H1 (cell line): ENCODE measurements at places on chromosomes 13 and 19.

- no peak overlapping the region for H3K27ac ChIP-seq
- H3K4me1 ChIP-seq = peaks cover 4% of the 10 kb centered on the region; the same call in 1 of the 2 replicates
- no peaks in the 10 kb centered on the region for H3K36me3 ChIP-seq
- DNase-seq = no peak
- no peaks in the 10 kb centered on the region for H3K27me3 ChIP-seq
Observed at GRCh38 chr13:78997902-78998629, 339.1 kb upstream of the OBI1 start.

GRCh38 chr13:99351772-99352171 lies 44.6 kb upstream of the GPR183 start:
- H3K4me3 ChIP-seq = no peak overlapping the region
- no peaks in the 10 kb centered on the region for H3K4me1 ChIP-seq
- H3K27me3 ChIP-seq = no peaks in the 10 kb centered on the region

DNA sequence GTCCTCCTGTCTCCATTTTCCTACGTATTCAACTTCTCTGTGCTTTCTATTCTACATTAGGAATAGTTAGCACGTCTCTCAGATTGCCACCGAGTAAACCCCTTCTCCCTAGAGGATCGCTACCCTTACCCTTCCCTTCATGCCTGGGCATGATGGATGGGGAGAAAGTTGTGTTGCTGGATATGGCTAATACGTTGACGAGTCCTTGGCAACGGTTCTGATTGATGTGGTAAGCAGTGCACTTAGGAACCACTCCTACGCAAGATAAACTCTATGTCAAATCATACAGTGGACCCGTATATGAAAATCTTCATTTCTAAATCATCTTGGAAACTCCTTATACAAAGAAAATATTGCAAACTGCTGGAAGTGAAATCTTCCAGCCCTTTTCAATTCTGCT lies 224.5 kb downstream of the EFNB2 start:
- no peak overlapping the region for H3K4me3 ChIP-seq
- H3K4me1 ChIP-seq = no peaks in the 10 kb centered on the region
- no peak for DNase-seq
- H3K27me3 ChIP-seq = no peaks in the 10 kb centered on the region
- H3K27ac ChIP-seq = no peak overlapping the region

DNA sequence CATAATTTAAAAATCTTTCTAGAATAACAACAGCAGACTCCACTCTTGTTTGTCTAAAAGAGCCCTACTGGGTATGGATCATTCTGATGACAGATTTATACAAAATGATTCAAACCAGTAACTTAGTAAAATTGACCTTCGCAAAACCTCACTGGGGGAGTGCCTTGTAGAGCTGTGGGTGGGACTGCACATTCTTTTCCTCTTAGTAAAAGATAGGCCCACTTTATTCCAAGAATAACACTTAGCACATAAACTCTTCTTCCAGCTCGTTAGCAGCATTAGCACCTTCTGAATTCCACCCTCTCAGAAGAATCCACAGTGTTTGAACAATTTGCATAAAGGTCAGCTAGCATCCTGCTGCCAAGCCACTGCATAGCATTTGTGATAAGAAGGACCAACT lies 106.8 kb downstream of the STOML3 start:
- H3K4me1 ChIP-seq = no peaks in the 10 kb centered on the region
- H3K36me3 ChIP-seq = peaks cover 5% of the 10 kb centered on the region
- DNase-seq = no peak
- no peaks in the 10 kb centered on the region for H3K27me3 ChIP-seq
- no peak overlapping the region for H3K27ac ChIP-seq

DNA sequence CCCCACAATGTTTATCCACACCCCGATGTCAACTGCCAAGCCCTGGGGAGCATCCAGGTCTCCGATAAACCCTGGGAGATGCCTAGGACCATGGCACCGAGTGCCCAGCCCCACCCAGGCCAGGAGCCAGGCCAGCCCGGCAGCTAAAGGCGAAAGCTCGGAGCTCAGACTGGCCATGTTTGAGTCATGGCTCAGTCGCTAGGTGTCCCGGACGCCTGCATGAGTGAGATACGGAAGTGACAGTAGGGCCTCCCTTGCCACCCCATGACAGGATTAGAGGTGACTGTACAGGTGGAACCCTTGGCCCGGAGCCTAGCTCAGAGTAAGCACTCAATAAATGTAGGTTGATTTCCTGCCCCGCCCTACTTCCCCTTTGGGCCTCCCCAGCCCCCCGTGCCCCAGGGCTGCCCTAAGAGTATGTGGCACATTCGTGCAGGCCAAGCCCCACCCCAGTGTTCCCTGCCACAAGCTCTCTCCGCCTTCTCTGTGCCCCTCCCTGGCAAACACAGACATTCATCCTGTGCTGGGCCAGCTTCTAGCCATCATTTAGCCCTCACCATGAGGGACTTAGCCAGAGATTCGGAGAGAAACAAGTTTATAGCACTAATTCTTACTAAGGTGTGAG lies 5.8 kb upstream of the TPM4 start:
- H3K4me3 ChIP-seq = no peak overlapping the region
- H3K4me1 ChIP-seq = peaks cover 3% of the 10 kb centered on the region; the same call in 1 of the 2 replicates
- H3K27ac ChIP-seq = no peak overlapping the region
- no peak for DNase-seq

DNA sequence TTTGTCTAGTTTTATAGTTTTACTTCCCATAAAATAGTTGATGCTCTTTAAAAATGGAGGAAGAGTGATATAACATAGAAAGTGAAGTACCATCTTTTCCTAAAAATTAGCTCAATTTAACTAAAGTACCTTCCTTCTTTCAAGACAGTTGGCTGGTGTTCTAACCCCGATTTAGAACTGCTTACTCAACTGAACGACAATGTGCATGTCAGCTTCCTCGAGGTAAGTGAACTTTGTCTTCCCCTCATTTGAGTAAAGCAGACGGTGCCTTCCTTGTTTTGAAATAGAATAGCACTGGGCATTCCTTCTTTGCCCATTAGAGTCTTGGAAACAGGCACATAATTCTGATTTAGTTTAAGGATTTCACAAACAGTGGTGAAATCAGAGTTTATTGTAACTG lies 1519.2 kb downstream of the EFNB2 start:
- H3K4me3 ChIP-seq = no peak overlapping the region
- no peaks in the 10 kb centered on the region for H3K4me1 ChIP-seq
- no peak for DNase-seq

DNA sequence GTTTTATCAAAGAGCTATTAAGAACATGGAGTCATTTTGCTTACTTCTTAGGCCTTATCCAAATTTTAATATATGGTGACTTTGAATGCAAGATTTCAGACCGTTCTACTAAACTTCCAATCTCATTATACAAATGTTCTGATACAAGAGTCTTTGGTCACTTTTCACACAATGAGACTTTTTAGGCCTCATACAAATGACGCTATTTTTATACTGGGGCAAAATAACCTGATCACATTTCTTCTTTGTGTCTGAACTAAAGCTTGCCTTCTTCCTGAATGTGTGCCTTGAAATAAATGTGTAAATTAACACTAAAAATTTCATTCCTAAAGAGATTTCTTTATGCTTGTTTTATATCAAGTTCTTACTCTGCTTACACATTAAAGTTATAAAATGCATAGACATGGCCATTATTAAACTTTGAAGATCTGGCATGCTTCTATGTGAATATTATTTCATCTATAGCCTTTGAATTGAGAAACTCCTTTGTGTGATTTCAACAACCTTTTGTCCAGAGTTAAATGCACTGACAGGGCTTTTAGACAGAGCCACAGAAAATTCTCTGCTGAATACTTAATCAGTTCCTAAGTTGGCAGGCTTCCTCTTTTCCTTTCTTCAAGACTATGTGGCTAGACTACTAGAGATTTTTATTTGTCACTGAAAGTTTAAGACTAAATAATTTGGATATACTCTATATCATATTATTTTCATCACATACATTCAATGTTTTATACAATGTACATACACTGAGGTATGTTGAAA lies 86.1 kb downstream of the EDNRB start:
- no peak overlapping the region for H3K27ac ChIP-seq
- no peak overlapping the region for H3K4me3 ChIP-seq
- H3K27me3 ChIP-seq = no peaks in the 10 kb centered on the region
- DNase-seq = no peak
- no peaks in the 10 kb centered on the region for H3K36me3 ChIP-seq

- DNase-seq = no peak
- peaks cover 2% of the 10 kb centered on the region; the same call in 1 of the 2 replicates for H3K36me3 ChIP-seq
- no peaks in the 10 kb centered on the region for H3K4me1 ChIP-seq
- no peak overlapping the region for H3K4me3 ChIP-seq
- no peaks in the 10 kb centered on the region for H3K27me3 ChIP-seq
Observed at GRCh38 chr19:18014197-18014596, 6.2 kb downstream of the ARRDC2 start.

- no peaks in the 10 kb centered on the region for H3K36me3 ChIP-seq
- peak overlapping the region; percentile 75 for H3K4me3 ChIP-seq
- peak overlapping the region; percentile 97 for H3K27ac ChIP-seq
- no peaks in the 10 kb centered on the region for H3K27me3 ChIP-seq
- H3K4me1 ChIP-seq = peaks cover 6% of the 10 kb centered on the region
Observed at GRCh38 chr19:39401549-39402345, 4.9 kb upstream of the ZFP36 start.

DNA sequence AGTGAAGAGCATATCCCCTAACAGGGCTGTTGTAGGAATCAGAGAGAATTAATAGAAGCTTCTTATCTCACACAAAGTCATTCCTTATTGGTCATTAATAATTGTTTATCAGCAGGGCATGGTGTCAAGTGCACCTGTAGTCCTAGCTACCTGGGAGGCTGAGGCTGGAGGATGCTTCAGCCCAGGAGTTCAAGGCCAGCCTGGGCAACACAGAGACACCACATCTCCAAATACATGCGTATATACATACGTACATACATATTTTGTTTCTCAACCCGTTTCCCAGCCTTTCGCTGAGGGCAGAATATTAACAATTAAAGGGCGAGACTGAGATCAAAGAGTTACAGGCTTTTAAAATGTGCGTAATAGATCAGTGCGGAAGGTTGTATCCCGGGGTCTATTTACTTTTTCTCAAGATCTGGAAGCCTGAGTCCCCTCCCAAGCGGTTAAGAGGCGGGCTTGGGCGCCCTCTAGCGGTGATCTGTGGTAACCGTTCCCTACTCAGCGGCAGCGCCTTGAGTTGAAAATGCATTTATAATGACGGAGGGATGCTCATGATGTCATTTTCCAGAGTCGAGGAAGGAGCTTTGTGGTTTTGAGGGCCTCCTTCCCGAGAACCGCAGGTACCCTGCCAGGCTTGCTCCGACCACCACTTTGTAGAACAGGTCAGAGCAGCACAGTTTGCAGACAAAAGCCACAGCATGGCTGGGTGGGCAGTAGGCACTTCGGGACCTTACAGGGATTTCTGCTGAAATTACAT lies 169.6 kb upstream of the GPR12 start:
- DNase-seq = peak; percentile 96
- peak overlapping the region; percentile 51 for H3K4me3 ChIP-seq
- H3K36me3 ChIP-seq = no peaks in the 10 kb centered on the region
- no peaks in the 10 kb centered on the region for H3K4me1 ChIP-seq
- no peak overlapping the region for H3K27ac ChIP-seq

GRCh38 chr19:19338082-19338481 lies 17.5 kb downstream of the MAU2 start:
- no peak for DNase-seq
- H3K36me3 ChIP-seq = peaks cover 13% of the 10 kb centered on the region
- H3K27ac ChIP-seq = no peak overlapping the region
- H3K4me1 ChIP-seq = no peaks in the 10 kb centered on the region

- no peak overlapping the region for H3K27ac ChIP-seq
- H3K4me3 ChIP-seq = no peak overlapping the region
- no peak for DNase-seq
- H3K4me1 ChIP-seq = no peaks in the 10 kb centered on the region
- no peaks in the 10 kb centered on the region for H3K36me3 ChIP-seq
Observed at GRCh38 chr13:89204435-89204834, 1533.3 kb downstream of the SLITRK5 start.

DNA sequence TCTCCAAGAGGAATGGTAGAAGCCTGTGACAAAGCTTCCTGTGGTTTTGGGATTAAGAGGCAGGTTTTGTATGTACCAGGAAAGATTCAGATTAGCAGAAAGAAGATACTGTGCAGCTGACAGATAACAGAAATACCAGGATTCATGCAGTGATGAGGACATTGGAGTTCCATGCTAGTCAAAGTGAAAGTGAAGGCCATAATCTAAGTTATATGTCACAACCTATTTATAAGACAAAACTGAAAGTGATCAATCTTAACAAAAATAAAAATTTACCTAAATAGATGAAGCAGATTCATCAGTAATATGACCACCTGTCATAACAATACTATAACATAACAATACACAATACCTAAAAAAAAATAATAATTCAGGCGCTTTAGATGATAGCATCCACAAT lies 1305.2 kb upstream of the PCDH9 start:
- no peaks in the 10 kb centered on the region for H3K27me3 ChIP-seq
- H3K4me3 ChIP-seq = no peak overlapping the region
- DNase-seq = no peak
- no peak overlapping the region for H3K27ac ChIP-seq
- no peaks in the 10 kb centered on the region for H3K4me1 ChIP-seq

DNA sequence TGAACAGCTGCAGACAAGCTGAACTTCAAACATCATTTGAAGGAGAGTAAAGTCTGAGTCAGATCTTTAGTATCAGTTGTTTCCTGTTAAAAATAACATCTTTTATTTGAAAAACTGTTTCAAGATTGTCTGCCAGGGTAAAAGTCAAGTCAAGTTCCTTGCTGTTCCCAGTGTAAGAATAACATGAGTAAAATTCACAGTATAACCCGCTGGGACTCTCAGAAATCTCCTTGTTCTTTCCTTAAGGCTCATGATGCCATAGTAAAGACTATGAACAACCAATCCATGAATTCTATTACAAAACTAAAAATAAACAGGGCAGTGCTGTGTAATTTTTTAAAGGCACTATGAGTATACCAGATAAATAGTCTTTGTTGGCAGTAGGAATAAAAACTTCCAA lies 112.9 kb downstream of the IRS2 start:
- H3K4me3 ChIP-seq = no peak overlapping the region
- no peaks in the 10 kb centered on the region for H3K36me3 ChIP-seq
- H3K27me3 ChIP-seq = no peaks in the 10 kb centered on the region

GRCh38 chr13:43422116-43422515 lies 364.7 kb downstream of the ENOX1 start:
- H3K36me3 ChIP-seq = no peaks in the 10 kb centered on the region
- no peaks in the 10 kb centered on the region for H3K27me3 ChIP-seq
- no peak overlapping the region for H3K27ac ChIP-seq
- no peak for DNase-seq
- H3K4me3 ChIP-seq = no peak overlapping the region

DNA sequence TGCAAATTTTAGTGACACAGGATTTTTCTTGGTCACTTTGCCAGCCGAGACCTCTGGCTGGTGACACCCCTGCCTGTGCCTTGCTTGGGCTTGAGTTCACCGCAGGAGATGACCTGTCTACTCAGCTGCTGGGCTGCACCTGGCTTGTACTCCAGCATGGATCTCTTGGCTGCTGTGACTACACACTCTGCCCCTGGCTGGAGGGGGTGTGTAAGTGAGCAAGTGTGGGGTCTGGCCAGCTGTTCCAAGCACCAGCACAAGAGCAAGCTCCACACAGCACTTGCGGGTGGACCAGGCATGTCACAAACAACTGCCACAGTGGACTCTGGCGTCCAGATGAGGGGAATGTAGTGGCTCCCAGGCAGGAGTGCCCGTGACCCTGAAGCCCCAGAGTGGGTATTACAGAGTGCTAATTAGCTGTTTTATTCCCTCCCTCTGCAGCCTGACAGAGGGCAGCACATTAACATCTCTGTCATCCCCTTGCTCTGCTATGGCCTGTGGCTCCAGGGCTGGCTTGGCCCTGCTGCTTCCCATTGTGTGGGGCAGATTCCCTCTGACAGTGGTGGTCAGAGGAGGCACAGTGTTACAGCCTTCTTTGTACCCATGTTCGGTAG lies 1387.2 kb downstream of the OLFM4 start:
- no peaks in the 10 kb centered on the region for H3K4me1 ChIP-seq
- no peaks in the 10 kb centered on the region for H3K36me3 ChIP-seq
- no peak for DNase-seq

GRCh38 chr19:53193535-53194222 lies 521 bp upstream of the ZNF665 start:
- H3K4me1 ChIP-seq = no peaks in the 10 kb centered on the region
- no peak overlapping the region for H3K27ac ChIP-seq
- no peak for DNase-seq
- H3K27me3 ChIP-seq = peaks cover 2% of the 10 kb centered on the region; the same call in 1 of the 2 replicates
- H3K36me3 ChIP-seq = no peaks in the 10 kb centered on the region
